Thoracic aorta (tissue), 2 donors: ENCODE measurements at places on chromosomes 12 and 14. TPM values are rescaled to one million over a fixed set of nuclear protein-coding genes. Genes with fewer than 3 reads are reported as not detected.

The ULK1 gene
- total RNA-seq = 40.6 TPM

- DNase-seq = no peak
Observed at GRCh38 chr14:50839691-50840090, 8.7 kb upstream of the NIN start.

GRCh38 chr14:88834883-88835431 is 10.5 kb downstream of the TTC8 start:
- DNase-seq = no peak

DNA sequence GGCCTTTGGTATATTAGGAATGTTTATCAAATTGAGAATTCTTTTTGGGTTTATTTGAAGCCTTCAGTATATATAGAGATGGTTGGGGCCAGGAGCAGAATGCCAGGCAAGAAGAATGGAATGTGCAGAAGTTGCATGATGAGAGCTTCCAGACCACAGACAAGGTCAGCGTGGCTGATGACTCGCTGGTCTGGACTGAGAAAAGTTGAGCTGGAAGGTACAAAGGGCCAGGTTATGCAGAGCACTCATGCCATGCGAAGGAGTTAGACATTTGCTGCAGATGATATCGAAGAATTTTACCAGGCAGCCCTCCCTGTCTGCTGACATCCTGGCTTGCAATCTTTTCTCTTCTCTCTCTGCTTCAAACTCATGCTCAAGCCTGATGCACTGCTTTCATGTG is 196.2 kb upstream of the ARHGAP5 start:
- no peak for DNase-seq

GRCh38 chr12:80140005-80140404 is 40.7 kb downstream of the OTOGL start:
- DNase-seq = no peak

- no peak for DNase-seq
Observed at GRCh38 chr14:104145826-104146601, 7.6 kb downstream of the KIF26A start.

The VAMP1 gene
- 29.9 TPM for total RNA-seq

The PIP4P1 gene
- total RNA-seq = 13.8 TPM

The IAPP gene
- not detected for total RNA-seq

The PPP1R1A gene
- 10.3 TPM for total RNA-seq

The ACYP1 gene
- total RNA-seq = 6.8 TPM

GRCh38 chr12:130571734-130572133 is 144.4 kb downstream of the RIMBP2 start:
- no peak for DNase-seq

DNA sequence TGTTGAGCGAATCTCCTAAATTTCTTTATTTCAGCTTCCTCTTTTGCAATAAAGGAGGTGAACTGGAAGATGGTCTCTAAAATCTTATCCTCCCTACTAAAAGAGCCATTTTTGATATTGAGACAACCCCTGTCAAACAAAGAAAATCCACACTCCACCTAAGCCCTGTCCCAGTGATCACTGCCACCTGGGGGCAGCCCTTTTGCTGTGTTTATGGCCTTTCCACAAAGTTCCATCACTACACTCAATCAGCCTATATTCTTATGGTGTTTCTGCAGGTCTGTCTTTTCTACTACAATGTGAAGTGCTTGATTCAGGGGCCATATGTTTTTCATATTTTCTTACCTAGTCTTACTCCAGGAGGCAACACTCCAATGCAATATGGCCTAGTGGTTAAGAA is 163.7 kb downstream of the BMP4 start:
- DNase-seq = no peak

DNA sequence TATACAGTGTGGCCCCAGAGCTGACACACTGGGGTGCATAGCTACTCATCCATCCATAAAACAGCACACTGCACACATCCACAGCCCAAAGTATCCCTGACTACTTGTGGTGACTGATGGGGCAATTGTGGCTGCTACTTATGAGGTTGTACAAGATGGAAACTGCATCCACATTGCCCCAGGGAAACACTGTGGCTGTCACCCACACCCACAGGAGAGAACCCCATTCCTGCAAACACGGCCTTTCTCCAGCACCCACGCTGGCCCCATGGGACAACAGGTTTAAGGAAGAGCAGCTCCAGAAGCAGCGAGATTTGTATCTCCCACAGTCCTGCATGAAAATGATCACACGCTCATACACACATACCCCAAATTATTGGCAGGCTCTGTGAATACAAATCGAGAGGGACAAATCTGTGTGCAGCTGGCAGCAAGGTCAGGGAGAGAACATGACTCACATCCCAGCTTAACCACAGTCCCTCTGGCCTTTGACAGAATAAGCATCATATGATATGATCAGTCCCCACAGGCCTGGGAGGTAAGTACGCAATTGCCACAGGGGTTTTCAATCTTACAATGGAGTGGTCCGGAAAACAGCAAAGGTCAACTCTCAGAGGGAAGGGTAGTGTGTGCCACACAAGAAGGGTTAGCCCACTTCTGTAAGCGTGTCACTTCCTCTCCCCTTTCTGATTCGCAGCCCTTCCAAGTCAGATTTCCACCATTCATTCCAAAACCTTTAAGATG is 61.9 kb downstream of the ESR2 start:
- no peak for DNase-seq

The POMT2 gene
- 25.0 TPM for total RNA-seq

The GDF3 gene
- total RNA-seq = not detected

DNA sequence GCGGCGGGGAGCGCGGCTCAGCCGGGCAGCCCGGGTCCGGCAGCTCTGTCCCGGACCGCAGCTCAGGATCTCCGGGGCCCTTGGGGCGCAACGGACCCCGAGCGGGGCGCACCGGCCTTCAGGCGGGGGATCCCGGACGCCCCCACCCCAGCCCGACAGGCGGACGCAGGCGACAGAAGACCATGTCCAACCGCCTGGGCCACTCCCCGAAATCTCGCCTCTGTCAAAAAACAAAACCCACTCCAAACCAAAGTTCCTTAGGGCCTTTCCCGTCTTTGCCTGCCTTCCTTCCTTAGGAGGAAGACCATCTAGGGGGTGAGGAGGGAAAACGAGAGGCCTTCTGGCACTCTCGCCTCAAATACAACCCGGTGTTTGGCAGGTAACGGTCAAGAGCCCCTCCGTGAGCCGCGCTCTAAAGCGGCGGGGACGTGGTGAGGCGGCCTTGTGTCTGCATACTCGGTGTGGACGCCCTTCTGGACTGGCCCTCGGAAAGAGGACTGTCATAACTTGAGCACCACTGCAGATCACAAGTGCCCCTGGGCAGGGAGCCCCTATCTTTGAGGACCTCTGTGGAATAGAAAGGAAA is 604 bp downstream of the HCFC2 start:
- DNase-seq = no peak

- no peak for DNase-seq
Observed at GRCh38 chr12:89059721-89060541, 292.4 kb downstream of the DUSP6 start.

- no peak for DNase-seq
Observed at GRCh38 chr14:38992067-38992844, 110.8 kb downstream of the SEC23A start.

The NIN gene
- 31.0 TPM for total RNA-seq

GRCh38 chr12:53431187-53431586 is 7.5 kb downstream of the AMHR2 start:
- no peak for DNase-seq

The SLC16A7 gene
- total RNA-seq = 44.9 TPM

DNA sequence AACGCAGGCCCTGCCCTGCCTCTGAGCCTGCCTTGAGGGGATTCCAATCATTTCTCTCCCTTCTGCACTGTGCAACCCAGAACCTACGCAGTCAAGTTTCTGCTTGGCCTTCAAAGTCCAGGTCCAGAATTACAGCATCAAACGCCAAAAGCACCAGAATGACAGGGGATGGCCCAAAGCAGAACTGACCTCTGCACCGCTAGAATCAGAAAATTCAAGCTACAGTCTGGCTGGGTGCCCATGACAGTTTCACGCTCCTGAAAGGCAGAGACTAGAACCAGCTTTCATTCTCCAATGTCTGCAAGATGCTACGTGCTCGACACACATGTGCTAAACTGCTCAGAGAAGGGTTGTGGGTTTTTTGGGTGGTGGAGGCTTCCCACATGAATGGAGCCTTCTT is 4.1 kb downstream of the CLMN start:
- no peak for DNase-seq

GRCh38 chr14:29102996-29103395 is 336.4 kb downstream of the FOXG1 start:
- DNase-seq = no peak

DNA sequence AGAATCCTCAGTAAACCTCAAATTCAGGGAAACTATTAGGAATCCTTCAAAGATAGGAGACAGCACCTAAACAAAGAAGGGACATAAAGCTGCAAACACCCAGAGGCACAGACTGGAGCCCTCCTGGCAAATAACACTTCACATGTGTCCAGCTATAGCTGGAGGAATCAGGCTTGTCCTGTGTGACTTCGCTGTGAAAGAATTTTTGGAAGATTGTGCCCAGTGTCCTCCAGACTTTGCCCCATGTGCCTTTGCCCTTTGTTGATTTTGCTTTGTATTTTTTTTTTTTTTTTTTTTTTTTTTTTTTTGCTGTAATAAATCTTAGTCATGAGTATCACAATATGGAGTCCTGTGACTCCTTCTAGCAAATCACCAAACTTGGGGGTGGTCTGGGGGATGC is 136.8 kb downstream of the KCNH5 start:
- DNase-seq = no peak

DNA sequence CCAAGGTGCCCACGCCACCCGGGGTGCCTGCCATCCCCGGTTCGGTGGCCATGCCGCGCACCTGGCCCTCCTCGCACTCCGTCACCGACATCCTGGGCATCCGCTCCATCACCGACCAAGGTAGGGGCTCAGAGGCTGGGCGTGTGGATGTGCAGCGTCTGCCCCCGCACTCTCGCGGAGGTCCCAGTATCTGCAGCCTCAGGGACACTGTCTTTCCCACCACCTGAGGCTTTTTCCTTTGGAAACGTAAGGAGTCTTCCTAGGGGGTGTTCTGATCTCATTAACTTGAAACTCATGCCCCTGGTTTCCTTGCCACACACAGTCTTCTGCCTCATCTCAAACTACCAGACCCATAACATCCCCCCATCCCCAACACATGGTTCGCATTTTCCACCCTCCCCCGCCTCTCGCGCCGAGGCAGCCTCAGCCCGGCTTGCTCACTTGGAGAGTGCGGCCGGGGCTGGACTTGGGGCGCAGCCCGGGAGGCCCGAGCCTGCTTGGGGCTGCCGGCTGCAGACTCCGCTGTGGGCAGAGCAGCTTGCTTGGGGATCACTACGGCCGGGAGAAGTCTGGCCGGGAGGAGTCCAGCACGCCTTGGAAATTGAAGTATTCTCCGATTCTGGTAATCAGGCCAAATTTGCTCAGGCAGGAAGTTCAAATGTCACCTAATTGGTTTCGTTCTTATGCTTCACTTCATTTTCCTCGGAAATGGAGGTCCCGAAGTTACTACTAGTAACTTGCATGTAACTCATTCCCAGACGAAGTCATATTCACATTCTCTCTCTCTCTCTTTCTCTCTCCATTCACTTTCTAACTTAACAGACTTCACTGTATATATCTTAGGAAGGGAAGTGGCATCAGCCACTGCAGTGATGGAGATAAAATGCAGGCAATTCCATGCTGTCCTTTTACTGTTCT is 2.0 kb downstream of the PAX9 start:
- no peak for DNase-seq

GRCh38 chr14:63852271-63852816 is 460 bp upstream of the SYNE2 start:
- no peak for DNase-seq

DNA sequence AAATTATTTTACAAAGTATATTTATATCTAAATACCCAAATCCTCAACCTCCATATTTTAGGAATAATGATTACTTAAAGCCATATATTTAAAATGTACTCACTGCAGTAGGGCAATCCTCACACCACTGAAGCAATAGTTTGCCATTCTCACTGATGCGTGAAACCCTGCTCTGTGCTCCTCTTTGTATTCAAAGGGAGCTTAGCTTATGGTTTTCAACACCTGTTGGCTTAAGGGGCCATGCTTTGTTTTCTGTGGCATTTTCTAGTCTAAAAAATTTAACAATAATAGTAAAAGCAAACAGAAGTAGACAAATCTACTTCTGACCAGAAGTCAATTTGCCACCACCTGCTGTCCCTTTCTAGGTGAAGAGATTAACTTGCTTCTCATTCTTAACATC is 294.6 kb downstream of the FLRT2 start:
- DNase-seq = no peak

DNA sequence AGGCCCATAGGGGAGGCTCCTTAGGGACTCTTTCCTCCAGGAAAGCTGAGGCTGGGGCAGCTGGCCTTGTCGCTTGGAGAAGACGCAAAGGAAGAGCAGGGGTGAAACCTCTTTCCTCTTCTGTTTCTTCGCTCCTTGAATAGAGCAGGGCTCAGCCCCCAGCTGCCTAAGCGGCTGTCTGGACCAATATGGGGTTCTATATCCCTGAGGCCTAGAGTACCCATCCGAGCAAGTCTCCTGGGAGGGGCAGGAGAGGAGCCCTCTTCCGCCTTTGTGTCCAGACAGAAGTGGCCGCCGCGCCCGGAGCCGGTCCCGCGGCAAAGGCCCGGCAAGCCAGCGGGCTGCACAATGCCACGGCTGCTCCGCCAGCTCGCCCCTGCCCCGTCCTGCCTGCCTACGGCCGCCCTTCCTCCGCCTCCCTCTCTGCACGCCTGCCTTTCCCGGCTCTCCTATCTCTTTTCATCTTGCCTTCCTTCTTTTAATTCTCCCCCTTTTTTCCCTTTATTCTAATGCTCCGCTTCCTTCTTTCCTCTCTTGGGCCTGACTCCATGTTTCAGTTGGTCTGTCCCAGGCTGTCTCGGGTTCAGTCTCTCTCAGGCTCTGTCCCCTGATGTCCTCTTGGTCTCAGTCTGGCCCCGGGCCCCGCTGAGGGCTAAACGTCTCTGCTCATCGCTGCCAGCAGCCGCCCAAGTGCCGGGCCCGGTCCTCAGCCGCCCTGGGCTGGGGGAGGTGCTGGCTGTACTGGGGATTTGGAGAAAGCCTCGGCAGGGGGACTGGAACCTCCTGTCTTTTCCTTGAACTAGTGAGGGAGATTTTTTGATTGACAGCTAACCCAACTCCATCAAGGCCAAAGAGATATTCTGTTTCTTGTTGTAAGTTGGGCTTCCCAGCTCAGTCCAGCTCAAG is 2.5 kb upstream of the HOXC9 start:
- no peak for DNase-seq

The KRT73 gene
- not detected for total RNA-seq

DNA sequence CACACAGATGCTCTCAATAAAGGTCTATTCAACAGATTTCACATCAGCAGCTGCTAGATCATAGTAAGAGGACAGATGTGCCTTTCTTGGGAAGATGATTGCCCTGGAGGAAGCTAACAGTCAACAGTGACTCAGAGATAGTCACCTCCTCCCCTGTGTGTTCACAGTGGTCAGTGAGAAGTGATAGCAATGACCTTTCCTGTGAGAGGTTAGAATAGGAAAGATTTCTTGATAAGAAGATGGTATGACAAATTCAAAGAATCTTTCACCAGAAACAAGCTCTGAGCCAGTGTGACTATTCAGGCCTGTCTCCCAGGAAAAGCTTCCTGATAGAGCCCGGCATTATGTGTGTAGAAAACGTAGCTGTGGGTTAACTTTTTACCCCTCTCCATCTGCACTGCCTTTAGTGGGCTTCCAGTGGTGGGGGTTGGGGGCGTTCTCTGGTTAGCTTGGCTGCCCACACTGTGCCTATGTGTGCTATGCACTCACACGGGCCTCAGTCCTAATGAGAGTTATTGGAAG is 66.4 kb upstream of the ARHGAP5 start:
- no peak for DNase-seq

The TAS2R43 gene
- total RNA-seq = 6.3 TPM

The CNTN1 gene
- total RNA-seq = 16.1 TPM
